ENCODE measurements at places on chromosomes 16 and 17.

- DNase-seq: no peak
These were observed 68.1 kb upstream of the CPHXL start for GRCh38 chr16:75794426-75794825.

- DNase-seq: no peak
These were observed 97.1 kb upstream of the RPRML start for GRCh38 chr17:47076171-47076570.

- no peak for DNase-seq
These were observed 80.0 kb downstream of the LMF1 start for GRCh38 chr16:890716-891352.

DNA sequence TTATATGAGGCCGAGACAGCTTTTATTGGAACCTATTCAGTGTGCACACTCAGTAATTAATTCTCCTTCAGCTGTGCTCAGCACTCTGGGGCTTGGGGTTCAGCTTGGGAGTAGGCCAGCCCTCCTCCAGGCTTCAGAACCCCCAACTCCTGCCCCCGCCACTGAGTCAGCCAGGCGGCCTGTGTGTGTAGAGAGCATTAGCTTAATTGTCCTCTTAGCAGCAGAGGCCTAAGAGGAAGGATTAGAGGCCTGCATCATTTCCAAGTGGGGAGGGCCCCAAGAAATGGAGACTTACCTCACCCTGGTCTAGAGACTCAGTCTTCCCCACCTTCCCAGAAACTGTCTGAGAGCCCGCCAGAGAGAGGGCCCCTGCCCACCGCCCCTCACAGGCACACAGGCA, 772 bp downstream of the PRSS53 start:
- DNase-seq: no peak

DNA sequence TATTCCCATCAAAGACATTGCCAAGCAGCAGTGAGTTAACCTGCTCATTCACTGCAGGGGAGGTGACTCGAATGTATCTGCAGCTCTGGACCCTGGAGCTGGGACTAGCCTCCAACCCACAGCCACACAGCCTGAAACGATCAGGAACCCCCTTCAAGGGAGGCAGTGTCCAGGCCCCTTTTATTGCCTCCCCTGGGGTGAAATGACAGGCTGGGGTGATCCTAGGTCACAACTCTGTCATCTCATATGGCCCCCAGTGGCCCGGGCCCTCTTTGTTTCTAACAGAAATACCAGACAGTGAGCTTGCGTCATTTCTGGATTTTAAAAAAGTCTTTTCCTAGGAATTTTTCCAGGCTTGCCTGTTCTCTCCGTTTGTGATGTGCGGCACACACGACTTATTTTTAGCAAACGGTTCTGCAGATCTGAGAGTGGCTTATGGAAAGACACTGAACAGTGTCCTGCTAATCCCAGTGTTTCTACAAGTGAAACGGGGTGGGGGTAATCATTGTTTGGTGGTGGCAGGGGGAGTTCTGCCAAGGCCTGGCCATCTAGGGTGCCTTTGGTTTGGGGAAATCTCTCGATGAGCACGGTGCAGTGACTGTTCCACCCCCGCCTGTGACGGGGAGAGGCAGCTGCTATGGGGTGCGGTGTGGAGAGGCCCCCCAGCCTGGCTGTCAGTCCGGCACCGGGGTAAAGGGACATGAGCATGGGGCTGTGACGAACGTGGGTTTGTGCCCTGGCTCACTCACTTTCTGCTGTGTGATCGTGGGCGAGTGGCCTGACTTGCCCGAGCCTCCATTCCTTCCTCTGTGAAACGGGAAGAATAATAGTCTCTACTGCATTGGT, 27.2 kb downstream of the NAGPA start:
- no peak for DNase-seq

DNA sequence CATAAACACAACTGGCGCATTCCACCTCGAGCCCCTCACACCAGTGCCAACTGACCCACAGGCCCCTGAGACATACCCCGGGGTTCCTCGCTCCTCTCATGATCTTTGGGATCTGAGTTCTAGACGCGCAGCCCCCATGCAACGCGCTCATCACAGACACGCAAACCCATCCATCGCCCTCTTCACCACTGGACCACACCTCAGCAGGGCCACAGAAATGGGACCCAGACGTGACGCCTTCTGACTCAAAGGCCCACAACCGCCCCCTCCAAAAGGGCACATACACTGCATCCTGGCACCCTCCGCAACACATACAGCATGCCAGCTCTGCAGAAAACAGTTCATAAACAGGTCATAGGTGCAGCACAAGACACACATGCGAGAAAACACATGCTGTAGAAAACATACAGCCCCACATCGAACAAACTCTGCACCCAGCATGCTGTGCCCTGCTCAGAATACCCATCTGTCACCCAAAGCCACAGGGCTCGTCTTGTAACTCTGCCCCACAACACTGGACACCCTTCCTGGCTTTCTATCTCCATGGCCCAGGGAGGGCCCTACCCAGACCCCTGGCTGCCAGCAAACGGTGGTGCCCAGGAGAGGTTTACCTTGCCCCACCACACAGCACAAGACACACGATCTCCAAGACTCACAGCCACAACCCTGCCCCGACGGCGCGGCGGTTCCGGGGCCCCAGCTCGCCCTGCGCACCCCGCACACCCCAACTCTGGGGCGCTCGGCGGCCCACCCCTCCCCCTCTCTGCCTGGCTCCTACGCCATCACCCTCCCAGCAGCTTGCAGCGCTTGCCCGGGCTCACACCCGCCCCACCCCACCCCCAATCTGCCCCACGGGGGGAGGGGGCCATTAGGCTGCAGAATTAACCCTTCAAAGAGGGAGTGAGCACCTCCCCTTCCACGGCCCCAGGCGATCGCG, 887 bp downstream of the ZBTB4 start:
- DNase-seq: peak; percentile 82

- DNase-seq: no peak
These were observed 53.4 kb downstream of the GRB2 start for GRCh38 chr17:75352079-75352569.

GRCh38 chr17:83113381-83113780, 34.0 kb downstream of the METRNL start:
- no peak for DNase-seq

DNA sequence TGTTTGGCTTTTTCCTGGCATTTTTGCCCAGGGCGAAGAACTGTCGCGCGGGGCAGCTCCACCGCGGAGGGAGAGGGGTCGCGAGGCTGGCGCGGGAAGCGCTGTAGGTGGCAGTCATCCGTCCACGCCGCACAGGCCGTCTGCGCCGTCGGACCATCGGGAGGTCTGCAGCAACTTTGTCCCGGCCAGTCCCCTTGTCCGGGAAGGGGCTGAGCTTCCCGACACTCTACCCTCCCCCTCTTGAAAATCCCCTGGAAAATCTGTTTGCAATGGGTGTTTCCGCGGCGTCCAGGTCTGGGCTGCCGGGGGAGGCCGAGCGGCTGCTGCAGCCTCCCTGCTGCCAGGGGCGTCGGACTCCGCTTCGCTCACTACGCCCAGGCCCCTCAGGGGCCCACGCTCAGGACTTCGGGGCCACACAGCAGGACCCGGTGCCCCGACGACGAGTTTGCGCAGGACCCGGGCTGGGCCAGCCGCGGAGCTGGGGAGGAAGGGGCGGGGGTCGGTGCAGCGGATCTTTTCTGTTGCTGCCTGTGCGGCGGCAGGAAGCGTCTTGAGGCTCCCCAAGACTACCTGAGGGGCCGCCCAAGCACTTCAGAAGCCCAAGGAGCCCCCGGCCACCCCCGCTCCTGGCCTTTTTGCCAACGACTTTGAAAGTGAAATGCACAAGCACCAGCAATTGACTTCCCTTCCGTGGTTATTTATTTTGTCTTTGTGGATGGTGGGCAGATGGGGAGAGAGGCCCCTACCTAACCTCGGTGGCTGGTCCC, 2.3 kb upstream of the CBX4 start:
- no peak for DNase-seq

- DNase-seq: no peak
These were observed 13.9 kb upstream of the OR1F1 start for GRCh38 chr16:3173892-3174617.

- DNase-seq: no peak
These were observed 1128.6 kb downstream of the CDH8 start for GRCh38 chr16:60907645-60908044.

DNA sequence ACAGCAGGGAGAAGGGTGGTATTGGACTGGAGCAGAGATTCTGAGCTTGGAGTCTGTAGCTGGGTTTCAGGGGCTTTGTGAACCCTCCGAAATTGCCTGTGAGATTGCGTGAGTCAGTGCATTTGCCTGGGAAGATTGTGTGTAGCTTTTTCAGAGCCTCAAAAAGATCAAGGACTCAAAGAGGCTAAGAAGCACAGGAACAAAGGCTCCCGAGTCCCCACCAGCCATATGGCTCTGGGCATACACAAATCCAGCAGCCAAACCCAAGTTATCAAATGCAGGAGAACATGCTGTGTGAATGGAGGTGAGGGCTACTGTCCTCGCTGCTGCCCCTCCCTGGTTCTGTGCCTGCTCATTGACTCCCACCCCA, 3.0 kb downstream of the LRRC75A start:
- DNase-seq: no peak

DNA sequence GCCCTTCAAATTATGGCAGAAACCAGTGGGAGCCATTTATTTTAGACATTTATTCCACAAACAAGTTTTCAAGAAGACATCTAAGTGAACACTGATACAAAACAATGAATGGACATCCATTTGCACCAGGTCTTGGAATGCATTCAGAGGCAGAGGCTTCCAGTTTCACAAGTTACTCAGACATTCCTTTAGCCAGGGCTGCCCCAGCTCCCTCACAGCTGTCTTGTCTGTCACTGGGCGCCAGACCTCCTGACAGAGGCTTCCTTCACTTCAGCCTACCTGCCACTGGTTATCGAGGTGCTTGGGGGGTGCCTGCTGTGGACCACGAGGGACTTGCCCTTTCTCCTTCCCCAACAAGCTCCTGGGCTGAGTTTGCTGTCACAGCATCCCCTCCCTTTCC, 19.2 kb downstream of the AQP8 start:
- DNase-seq: no peak

DNA sequence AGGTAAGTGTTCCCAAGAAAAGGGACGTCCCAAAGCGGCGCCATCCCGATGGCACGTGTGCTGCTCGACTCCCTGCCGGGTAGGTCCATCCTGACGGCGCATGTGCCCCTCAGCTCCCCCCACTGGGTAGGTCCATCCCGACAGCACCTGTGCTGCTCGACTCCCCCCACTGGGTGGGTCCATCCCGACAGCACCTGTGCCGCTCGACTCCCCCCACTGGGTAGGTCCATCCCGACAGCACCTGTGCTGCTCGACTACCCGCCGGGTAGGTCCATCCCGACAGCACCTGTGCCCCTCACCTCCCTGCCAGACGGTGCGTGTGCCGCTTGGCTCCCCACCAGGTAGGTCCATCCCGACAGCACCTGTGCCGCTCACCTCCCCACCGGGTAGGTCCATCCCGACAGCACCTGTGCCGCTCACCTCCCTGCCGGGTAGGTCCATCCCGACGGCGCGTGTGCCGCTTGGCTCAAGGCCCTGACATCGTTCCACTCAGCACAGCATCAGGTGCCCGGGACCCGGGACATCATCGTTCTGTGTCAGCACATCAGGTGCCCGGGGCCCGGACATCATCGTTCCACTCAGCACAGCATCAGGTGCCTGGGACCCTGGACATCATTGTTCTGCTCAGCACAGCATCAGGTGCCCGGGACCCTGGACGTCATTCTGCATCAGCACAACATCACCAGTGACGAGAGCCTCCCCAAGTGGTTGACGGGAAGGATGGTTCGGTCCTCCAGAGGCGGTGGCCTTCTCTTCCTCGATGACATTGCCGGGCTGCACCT, 5.7 kb upstream of the FN3K start:
- DNase-seq: no peak

DNA sequence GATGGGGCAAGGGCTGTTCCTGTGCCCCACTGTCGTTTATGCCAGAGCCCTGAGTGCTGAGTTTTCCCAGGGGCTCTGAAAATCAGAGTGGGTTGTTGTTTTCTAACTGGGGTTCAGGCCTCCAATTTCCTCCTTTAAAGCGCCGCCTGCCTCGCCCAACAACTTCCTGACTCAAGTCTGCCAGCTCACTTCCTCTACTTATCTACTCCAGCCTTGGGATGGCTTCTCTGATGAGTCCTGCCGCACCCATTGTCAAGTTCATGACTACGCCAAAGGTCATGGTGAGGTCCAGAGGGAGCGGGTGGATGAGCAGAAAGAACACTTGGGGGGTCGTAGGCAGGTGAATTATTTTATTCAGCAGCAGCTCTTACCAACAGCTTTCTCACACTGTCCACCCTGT, 104.7 kb downstream of the UTP18 start:
- no peak for DNase-seq

GRCh38 chr17:19298569-19299213, 61.5 kb downstream of the EPN2 start:
- DNase-seq: no peak

GRCh38 chr16:67461600-67462278, 19.2 kb downstream of the ATP6V0D1 start:
- no peak for DNase-seq

DNA sequence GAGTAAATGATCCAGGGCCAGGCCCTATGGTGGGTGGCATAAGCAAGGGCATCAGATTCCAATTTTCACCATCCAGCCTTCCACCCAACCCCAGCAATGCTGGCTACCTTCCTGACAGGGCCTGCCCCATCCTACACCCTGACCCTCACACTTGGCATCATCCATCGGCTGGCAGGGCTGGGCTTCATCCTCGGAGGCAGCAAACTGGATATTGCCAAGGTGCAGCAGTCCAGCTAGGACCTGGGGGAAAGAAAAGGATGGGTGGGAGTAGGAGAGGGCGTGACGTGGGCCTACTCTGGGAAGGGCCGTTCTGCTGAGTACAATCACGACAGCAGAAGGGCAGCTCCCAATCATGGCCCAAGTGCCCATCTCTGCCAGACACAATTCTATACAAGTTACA, 23.5 kb downstream of the MYO19 start:
- no peak for DNase-seq

DNA sequence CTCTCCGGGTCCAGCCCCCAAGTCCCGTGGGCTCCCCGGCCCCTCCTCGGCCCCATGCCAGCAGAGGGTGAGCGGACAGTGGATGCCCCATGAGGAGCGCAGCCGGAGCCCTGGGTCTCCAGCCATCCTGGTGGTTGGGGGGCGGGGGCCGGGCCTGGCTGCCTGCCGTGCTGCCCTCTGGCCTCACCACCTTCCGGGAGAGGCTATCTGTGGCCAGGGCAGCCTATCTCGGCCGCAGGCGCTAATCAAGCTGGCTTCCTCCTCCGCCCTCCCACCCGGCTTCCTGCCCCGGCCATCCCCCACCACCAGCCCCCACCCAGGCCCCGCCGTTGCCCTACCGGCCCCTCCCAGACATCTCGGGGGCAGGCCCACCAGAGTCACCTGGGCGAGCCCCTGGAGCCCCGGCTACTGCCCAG, 46.8 kb downstream of the ZFPM1 start:
- no peak for DNase-seq

GRCh38 chr17:74274709-74275340, 791 bp downstream of the DNAI2 start:
- DNase-seq: peak; percentile 28
